ENCODE measurements at places on chromosomes 3 and 15.

- DNase-seq: no peak
Observed at GRCh38 chr3:108047987-108048386, 42.8 kb downstream of the CD47 start.

DNA sequence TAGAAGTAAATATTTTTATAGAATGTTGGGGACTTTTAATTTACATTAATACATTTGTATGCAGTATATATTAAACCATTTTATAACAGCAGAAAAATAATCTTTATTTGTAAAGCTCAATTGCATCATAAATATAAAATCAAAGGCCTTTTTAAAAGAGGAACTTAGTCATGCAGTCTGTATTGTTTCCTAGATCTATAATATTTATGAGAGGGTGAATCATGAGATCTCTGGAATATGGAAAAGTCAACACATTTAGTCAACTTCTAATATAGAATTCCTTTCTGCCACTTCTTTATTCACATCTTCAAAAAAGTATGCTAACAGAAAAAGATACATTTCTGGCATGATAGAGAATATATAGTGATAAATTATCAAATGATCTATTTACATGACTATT is 410.3 kb upstream of the ZNF385D start:
- DNase-seq: no peak

- no peak for DNase-seq
Observed at GRCh38 chr3:37217098-37217849, 42.9 kb upstream of the LRRFIP2 start.

DNA sequence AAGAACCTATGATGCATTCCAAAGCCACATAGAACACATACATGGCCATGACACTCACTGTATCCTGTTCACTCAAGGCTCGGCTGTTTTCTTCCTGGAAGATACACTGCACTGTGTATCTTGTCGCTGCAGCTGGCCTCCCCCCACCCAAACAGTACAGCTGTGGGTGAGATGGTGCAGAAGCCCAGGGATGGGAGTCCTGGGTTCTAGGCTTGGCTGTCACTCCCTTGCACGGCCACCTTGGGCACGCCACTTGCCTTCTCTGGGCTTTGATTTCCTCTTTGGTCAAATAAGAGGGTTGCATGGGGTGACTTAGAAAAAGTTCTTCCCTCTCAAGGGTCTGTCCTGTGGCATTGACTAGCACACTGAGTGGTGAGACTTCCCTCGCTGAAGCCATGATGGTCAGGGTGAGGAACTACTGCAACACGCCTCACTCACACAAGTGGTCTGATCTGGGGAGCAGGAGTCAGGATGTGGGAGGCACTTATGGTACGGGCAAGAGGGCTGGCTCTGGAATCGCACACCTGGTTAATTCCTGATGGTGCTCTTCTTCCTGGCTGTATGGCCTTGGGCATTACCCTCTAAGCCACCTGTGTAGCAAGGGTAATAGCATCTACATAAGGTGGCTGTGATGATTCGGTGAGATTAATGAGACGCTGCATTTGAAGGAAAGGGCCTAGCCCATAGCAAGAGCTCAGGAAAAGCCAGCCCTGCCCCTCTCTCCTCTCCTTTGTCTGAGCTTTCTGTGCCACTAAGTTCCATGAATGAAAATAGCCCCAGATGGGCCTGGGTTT is 44.0 kb downstream of the ANP32A start:
- no peak for DNase-seq

DNA sequence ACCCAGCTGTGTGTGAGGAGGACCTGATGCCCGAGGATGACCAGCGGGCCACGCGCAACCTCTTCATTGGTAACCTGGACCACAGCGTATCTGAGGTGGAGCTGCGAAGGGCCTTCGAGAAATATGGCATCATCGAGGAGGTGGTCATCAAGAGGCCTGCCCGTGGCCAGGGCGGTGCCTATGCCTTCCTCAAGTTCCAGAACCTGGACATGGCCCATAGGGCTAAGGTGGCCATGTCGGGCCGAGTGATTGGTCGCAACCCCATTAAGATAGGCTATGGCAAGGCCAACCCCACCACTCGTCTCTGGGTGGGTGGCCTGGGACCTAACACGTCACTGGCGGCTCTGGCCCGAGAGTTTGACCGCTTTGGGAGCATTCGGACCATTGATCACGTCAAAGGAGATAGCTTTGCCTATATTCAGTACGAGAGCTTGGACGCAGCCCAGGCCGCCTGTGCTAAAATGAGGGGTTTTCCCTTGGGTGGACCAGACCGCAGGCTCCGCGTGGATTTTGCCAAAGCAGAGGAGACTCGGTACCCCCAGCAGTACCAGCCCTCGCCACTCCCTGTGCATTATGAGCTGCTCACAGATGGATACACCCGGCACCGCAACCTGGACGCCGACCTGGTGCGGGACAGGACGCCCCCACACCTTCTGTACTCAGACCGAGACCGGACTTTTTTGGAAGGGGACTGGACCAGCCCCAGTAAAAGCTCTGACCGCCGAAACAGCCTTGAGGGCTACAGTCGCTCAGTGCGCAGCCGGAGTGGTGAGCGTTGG is 1.5 kb downstream of the RBM15B start:
- no peak for DNase-seq

- DNase-seq: no peak
Observed at GRCh38 chr15:60905587-60905986, 323.5 kb downstream of the RORA start.

GRCh38 chr3:14663396-14664135 is 11.4 kb upstream of the C3orf20 start:
- DNase-seq: no peak

GRCh38 chr15:68313501-68314410 is 36.2 kb downstream of the FEM1B start:
- DNase-seq: no peak

GRCh38 chr15:101045236-101045646 is 126.1 kb downstream of the LRRK1 start:
- DNase-seq: peak; percentile 59

- DNase-seq: no peak
Observed at GRCh38 chr3:195224156-195224979, 46.6 kb downstream of the XXYLT1 start.

GRCh38 chr3:142735462-142735861 is 11.6 kb downstream of the TRPC1 start:
- no peak for DNase-seq

GRCh38 chr15:51737522-51738305 is at the start of gene LYSMD2:
TSS of gene LYSMD2 (minus strand) at chr15:51737655. CDS start at chr15:51737622, 33 bp downstream.
- DNase-seq: peak; percentile 70

DNA sequence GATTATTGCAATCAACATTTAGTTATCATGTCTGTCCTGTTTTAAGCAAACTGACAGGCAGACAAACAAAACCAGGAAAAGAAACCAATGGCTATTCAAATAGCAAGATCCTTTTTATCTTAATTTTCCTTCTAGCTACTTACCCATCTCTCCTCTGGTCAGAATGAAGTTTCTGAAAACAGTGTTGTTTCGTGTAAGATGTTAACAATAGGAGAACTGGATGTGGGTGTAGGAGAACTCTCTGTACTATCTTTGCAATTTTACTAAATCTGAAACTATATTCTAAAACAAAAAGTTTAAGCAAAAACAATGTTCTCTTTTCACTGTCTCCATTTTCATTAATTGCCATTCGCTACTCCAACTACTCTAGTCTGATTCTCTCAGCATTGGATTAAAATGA is 726.4 kb downstream of the ZNF385D start:
- DNase-seq: no peak

- DNase-seq: no peak
Observed at GRCh38 chr3:124076235-124076634, 84.3 kb upstream of the ROPN1 start.

DNA sequence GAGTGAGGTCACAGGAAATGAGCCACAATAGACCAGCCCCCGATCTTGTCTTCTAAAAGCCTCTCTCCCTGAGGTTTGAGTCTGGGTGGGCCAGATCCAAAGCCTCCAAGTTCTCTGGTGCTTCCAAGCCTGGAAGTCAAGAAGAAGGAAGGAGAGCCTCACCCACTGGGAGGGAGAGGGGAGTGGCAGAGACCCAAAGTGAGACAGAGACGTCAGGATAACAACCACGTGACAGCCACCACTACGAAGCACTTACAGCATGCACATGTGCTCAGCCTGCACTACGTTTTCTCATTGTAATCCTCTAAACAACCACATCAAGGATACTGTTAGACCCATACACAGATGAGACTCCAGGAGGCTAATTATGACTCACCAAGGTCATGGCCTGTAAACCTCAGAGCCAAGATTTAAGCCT is 197.3 kb upstream of the LINGO1 start:
- DNase-seq: peak; percentile 60
